ENCODE measurements at places on chromosomes 2 and 18. TPM values are rescaled to one million over a fixed set of nuclear protein-coding genes. Genes with fewer than 3 reads are reported as not detected.

Gene REG3A
- not detected for total RNA-seq

Gene BUB1
- total RNA-seq, result 5.0 TPM

Gene ATP6V1B1
- total RNA-seq, result 1.1 TPM

Gene SEPTIN10
- 89.0 TPM for total RNA-seq

Gene RAPGEF4
- total RNA-seq, result 0.61 TPM

Data from hair follicle dermal papilla cell (primary cell).